H9 (cell line): ENCODE measurements at places on chromosomes 6 and 20. TPM values are rescaled to one million over a fixed set of nuclear protein-coding genes. Genes with fewer than 3 reads are reported as not detected.

GRCh38 chr6:131471331-131471730 lies 101.7 kb upstream of the ARG1 start:
- no peak for DNase-seq

DNA sequence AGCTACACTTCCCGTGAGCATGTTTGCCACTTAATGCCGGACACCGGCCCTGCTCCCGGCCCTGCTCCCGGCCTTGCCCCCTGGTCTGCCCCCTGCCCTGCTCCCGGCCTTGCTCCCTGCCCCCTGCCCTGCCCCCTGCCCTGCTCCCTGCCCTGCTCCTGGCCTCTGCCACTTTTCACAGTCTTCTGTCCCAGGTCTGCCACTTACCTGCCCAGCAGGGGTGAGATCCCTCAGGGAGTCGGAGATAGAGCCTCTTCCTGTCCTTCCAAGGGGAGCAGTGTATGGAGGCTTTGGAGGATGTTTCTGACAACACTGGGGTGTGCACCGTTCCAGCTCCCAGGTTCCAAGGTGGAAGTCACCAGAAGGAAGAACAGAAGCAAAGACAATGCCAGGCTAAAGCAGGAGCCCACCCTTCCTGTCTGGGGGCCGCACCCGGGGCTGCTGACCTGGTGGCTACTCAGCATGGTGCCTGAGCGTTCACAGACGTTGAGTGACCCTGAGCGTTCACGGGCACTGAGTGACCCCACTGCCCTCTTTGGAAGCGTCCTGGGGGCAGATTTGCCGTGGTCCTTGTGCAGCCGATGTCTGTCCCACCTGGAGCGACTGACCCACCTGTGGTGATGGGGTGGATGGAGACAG lies 199.8 kb downstream of the DLL1 start:
- DNase-seq: no peak

GRCh38 chr6:140987364-140988155 lies 1145.2 kb upstream of the GJE1 start:
- DNase-seq: no peak

GRCh38 chr6:155310596-155310995 lies 3.7 kb downstream of the TFB1M start:
- no peak for DNase-seq

- peak; percentile 85 for DNase-seq
Observed at GRCh38 chr6:32047855-32048766, 9.9 kb downstream of the CYP21A2 start.

- no peak for DNase-seq
Observed at GRCh38 chr6:82711105-82711827, 347.6 kb downstream of the TPBG start.

GRCh38 chr6:31246051-31246521 lies 25.8 kb downstream of the HLA-C start:
- DNase-seq: no peak

DNA sequence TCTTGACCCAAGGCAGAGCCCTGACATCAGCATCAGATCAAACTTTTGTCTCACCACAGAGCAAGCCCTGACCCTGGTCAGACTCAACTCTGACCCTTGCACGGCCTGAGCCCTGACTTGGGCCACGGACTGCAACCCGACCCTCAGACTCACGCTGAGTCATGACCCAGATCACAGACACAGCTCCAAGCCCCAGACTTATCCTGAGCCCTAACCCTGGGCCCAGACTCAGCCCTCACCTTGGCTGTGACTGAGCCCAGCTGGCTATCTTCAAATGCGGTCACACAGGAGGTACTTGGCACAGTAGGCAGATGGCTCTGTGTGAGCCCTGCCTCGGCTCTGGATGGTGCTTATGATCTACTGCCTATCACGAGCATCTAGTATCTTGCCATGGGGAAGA lies 602.3 kb downstream of the PTPRT start:
- DNase-seq: no peak

Gene STMND1
- total RNA-seq: not detected in 2 replicates

Gene IPCEF1
- total RNA-seq: 0.48 and 0.77 TPM in 2 replicates

Gene EGFL8
- 20.8 and 27.2 TPM in 2 replicates for total RNA-seq

Gene STK38
- 17.5 TPM in 2 replicates for total RNA-seq

Gene SLC17A1
- not detected in 2 replicates for total RNA-seq

Gene CLVS2
- total RNA-seq: 0.15 and 0.26 TPM in 2 replicates
